ENCODE measurements at places on chromosomes 2 and 18. TPM values are rescaled to one million over a fixed set of nuclear protein-coding genes. Genes with fewer than 3 reads are reported as not detected.
A peak's percentile ranks its signal among the peaks of the same experiment; 100 is the strongest.

DNA sequence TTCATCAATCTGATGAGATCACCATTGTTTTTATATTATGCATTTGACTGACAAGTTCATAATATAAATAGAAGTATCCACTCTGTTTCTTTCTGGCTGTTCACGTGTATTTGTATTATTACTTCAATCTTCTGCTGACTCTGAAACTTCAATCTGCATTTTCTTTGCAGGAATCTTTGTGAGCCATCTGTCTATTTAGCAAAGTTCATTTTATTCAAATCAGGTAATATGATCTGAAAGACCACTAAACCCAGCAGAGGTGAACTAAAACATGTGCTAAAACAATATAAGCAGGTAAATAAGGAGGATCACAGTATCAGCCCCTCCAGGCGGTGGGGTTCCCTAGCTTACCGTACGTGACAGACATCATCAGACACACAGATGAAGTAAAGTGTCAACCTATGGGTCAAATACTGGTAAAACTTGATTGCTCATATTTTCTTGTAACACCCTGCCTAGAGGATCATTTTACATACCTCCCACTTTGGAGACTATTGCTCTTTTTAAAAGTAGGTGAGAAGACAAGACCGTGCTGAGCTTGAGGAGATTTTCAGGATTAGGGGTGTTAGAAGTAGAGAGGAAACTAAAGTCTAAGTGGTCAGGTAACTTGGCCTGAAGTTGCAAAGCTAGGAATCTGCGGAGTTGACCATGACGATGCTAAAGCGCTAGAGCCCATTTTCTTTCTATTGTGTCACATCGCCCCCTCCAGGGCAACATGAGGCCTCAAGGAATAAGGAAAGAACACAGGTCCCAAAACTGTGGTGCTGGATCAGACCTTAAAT, 9.0 kb downstream of the DTNB start:
- peak; percentile 48 for DNase-seq

DNA sequence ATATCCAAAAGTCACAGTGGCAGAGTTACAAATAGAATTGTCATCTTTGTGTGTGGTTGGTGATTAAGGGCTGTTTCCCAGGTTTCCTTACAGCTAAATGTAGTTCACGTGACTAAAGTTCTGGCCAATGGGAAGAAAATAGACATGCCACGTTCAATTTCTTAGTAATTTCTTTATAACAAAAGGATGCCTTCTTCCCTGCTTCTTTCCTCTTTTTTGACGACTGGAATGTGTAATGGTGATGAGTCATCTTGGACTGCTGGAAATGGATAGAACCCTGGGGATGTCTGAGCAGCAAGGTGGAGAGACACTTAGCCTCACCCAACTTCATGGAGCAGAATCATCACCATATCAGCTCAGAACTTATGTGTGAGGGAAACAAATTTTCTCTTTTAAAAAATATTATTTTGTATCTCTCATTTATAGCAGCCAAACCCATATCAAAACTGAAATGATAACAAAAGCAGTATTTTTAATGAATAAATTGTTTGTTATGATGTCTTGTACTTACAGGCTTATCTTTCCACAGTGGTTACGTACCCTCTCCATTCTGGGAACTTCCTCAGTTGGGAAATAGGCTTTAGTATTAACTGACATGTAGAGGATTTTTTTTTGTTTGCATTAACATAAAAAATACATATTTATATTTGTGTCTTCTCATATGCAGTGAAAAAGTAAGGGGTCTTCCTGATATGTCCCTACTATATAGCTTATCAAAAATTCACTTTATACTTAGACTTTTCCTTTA, 91.1 kb upstream of the CDH2 start:
- DNase-seq: no peak

DNA sequence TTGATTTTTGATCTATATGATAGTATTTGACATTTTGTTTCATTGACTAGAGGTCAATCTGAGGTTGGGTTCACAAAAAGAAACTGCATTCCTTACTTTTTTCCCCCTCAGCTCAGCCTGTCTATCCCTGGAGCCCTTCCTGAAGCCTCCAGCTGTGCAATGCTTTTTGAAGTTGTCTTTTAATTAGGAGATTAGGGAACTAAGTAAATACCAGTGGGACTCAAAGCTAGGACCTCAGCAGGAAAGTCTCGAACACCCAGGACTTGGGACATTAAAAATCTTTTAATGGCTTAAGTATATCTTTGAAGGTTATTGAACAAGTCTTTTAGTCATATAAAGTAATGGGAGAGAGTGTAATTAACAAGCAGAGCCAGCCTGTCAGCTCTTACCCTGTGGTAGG, 220.2 kb downstream of the PDE11A start:
- DNase-seq: no peak

DNA sequence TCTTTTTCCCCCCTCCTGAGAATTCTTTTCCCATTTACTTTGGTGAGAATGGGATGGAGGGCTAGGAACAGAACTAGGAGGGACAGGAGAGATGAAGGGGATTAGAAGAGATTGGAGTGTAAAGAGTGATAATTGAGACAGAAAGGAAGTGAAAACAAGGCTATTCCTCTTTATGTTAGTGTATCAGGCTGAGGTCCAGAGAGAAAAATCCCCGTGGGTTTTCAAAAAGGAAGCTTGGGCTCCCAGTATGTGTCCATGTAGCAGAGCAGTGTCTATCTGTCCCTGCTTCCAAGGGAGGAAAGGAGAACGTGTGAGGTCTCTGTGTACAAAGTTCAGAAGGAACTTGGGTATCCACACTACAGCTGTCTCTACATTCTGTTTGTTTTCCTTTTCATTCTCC, 59.9 kb upstream of the KCNE4 start:
- DNase-seq: no peak

GRCh38 chr2:127233710-127234109, 13.6 kb upstream of the CYP27C1 start:
- DNase-seq: no peak

DNA sequence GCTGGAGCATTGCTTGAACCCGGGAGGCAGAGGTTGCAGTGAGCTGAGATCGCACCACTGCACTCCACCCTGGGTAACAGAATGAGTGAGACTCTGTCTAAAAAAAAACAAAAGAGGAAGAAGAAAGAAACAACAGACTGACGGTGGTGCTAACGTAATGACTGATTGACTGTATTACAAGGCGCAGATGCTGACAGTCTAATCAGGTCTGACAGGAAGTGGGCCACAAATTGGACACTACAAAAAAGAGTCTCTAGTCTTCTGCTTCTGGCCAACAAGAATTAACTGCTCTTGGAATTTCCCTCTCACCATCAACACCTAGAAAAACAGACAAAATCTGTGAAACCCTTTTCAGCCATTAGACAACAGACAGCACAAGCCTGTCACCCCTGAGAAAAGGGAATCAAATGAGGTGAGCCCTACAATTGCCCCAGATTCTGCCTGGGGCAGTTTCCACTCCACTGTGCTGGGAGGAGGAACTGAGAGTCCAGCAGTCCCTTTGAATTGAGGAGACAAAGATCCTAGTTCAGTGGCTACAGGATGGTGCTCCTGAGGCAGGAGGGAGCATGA, 43.3 kb downstream of the SNED1 start:
- DNase-seq: no peak

DNA sequence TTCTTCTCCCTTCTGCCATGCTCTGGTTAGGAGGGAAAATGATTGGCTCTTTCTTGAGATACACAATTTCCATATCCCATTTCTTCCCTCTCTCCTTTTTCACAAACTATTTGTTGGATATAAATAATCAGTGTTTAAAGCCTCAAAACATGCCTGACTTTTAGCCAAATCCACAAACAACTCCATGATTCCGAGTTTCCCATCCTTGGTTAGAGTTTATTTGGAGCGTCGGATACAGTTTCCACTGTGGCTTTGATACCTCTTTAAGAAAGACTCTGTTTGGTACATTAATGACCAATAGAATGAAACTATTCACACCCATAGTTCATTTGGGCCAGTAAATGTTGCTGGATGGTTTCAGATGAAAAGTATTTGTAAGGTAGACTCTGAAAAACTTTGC, 5.9 kb upstream of the FHL2 start:
- DNase-seq: no peak

GRCh38 chr2:423479-423878, 135.6 kb upstream of the ALKAL2 start:
- no peak for DNase-seq

DNA sequence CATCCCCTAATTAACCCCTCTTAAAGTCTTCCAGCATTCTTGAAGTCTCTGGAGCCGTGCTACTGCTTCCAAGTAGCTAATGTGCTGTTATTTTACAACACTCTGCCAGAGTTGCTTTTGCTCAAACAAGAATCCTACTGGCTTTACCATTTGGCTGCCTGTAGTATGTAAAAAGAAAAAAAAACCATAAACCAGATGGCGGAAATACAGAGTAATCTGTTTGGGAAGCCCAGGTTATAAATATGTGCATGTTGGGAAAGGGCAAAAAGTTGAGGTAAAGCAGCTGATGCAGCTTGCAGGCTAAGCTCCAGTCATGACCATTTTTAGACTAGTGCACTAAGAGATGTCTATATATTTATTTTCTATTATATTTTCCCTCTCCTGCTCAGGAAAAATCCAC, 313.2 kb upstream of the ETAA1 start:
- no peak for DNase-seq

DNA sequence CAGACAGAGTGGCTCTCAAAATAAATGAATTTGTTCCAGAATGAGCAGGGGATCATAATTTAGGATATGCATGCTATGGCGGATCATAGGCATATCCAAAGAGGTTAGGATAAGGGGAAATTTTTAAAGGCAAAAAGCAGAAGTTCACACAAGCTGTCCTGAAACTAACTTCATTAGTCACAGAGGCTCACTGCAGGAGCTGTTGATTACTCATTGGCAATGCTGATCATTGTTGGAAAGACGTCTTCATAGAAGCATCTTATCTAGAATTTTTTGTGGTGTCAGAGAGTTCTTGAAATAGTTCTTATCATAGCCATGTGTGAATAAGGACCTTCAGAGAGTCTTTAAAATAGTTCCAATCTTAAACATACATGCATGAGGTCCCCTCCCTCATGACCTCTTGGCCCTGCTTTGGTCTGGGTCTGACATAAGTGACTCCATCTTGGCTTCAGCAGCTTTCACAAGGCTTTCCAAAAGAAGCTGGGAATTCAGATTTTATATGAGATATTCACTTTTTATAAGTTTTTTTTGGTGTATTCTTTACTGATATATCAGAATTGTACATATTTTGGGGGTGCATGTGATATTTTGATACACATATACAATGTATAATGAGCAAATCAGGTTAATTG, 7.5 kb upstream of the CCDC195 start:
- DNase-seq: no peak

GRCh38 chr2:236840215-236840614, 245.5 kb upstream of the COPS8 start:
- DNase-seq: no peak

DNA sequence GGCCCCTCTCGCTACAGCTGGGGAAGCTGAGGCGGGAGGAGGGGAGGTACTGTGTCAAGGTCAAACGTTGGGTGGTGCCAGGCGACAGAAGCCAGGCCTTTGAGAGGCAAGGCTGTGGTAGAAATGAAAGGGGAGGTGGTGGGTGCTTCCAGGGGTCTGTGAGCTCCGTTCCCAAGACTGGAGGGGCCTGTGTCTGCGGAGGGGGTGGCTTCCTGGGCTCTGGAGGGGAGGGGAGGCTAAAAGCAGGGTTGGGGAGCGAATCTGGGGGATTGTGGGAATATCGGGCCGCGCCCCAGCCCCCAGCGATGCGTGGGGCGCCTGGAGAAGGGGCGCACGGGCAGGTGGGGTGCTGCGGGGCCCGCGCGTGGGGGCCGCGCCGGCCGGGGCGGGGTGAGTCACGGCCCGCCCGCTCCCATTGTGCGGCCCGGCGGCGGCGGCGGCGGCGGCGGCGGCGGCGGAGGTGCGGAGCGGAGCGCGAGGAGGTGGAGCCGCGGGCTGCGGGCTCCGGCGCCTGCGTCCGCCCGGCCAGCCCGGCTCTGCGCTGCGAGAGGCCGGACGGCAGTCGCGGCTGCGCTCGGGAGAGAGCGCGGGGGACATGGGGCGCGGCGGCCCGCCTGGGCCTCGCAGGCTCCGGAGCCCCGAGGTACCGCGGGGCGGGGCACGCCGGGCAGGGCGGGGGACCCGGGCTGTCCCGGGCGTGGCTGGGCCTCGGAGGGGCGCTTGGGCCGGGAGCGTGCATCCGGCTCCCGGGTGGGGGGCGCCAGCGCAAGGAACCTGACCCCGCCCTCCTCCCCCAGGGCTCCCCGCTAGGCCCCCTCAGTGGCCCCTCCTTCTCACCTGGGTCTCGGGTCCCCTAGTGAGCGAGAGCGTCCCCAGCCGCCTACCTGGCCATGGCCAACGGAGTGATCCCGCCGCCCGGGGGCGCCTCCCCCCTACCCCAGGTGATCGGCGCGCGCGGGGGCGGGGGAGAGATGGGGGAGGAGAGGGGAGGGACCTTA, at the start of gene SLC4A3:
TSS of gene SLC4A3 (plus strand) at position 528 of the 998 bp plus-strand sequence. CDS start at position 891, 363 bp downstream.
- no peak for DNase-seq

DNA sequence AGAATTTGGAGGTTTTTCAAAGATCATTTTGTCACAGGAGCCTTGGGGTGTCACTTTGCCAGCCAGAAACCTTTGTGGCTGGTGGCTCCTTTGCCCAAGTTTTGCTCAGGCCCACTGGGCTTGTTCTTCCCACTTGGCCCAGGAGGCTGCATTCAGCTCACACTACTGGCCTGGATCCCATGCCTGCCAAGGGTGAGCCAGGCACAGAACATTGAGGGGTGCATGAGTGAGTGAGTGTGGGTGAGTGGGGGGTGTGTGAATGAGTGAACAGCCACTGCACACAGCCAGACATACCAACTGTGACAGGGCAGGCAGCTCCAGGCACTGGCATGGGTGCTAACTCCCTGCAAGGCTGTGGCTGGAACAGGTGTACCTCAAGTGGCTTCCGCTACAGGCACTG, 39.6 kb downstream of the FAM171B start:
- DNase-seq: no peak

DNA sequence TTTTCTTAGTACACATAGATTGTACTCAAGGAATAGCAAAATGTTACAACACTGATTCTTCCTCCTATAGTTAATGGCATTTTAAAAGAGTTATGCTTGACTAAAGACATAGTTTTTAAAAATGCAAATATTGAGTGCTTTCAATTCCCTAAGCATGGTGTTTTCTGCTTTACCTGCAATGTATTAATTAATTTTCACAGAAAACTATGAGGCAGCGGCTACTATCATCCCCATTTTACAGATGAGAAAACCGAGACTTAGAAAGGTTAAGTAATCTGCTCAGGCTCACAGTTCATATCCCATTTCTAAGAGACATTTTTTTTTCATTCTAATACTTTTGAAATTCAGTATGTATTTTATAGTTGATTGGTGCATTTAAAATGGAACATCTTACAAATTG, 38.0 kb downstream of the BMP10 start:
- DNase-seq: no peak

DNA sequence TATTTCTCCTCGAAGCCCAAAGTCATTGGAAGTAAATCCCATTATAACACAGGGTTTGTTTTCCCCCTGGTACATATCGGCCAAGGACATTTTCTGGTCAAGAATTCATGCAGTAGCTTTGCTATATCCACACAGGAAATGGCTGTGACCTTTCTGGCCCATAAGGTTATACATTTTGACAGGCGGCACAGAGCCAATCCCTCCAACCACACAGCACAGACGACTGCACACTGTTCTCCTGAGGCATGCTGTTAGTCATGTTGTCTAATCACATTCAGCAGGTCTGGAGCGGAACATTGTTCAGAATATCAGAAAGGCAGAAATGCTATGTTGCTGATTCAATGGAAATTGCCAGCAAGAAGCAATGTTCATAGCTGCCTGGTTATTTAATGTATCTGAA, 742.3 kb upstream of the SLC8A1 start:
- peak; percentile 2 for DNase-seq

NR4A2 gene
- total RNA-seq: 7.8 TPM

MTA3 gene
- total RNA-seq: 62.3 TPM

NOSTRIN gene
- not detected for total RNA-seq

GPR35 gene
- 1.7 TPM for total RNA-seq

FOXI3 gene
- 0.12 TPM for total RNA-seq

MSGN1 gene
- not detected for total RNA-seq

CAPN14 gene
- total RNA-seq: 0.47 TPM

KCNS3 gene
- total RNA-seq: 1.4 TPM

UPP2 gene
- total RNA-seq: not detected
